K562 (cell line): ENCODE measurements at places on chromosomes 1 and 21.

DNA sequence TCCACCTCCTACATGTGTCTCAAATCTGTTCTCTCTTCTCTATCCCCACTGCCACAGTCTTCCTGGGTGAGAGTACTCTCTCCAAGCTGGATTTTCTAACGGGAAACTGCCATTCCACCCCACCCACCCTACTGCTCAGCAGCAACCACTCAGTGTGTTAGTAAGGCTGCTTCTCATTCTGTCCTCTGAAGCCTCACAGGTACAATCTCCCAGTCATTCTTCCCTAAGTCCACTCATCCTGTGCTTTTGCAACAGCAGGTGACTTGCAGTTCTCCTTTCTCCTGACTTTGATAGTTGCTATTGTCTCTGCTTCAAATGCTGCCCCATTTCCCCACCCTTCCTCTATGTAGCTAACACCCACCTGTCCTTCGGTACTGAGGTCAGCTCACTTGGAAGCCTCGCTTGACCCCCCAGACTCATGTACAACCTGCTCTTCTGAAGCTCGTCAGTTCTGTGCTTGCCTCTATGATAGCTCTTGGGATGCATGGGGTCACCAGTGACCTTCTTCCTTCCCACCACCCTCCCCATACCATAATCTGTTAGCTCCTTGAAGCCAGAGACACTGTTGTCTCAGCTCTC lies 188.9 kb downstream of the RRAGC start:
- no peak for DNase-seq

DNA sequence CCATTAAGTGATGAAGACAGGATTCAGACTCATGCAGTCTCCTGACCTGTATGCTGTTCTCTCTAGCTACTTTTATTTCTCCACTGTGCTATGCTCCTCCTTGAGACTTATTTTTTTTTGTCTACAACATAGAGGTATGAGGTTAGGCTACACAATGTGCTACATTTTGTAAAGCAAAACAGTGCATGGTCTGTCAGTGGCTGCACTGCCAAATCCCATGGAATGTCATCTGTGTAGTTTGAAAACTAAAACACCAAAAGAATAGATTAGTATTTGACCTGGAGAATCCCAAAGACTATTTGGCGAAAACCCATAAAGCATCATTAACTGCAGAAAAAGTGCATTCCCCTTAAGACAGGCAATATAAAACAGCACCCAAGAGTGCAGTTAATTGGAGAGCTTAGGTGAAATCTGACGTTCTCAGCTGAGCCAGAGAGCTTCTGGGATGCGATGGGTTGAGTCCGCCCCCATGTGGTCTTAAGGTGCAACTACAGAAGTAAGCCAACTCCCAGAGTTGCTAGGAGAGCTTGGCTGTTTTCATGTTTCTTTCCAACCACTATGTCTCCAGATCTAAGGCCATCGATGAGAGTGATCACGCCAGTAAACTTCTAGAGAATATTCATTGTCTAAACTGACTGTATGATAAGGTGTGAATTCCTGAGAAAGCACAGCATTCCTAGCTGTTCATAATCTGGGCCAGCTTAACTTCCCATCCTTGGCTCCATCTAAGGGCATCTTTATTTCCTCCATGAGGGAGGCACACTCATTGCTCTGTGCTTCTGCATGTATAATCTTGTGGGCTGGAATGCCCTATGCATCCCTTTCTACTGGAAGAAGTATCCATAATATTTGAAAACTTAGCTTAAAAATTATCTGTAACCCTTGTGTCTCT lies 20.7 kb upstream of the CYP2J2 start:
- peak; percentile 65 for DNase-seq

DNA sequence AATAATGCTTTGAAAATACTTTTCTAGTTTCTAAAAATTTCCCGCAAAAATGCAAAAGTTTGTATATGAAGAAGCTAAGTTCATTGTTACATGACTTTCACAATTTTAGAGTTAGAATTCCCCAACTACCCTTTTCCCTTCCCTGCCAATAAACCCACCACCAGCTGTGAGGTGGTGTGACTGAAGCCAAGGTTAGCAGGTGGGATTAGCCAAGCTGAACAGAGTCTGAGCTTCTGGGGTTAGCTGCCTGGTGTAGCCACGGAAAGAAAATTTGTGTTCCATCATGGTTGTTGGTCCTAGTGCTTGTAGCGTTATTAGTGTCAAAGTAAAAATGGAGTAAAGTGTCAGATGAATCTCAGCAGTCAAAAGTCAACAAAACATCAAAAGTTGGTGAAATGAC lies 110.9 kb downstream of the ASTN1 start:
- no peak for DNase-seq

DNA sequence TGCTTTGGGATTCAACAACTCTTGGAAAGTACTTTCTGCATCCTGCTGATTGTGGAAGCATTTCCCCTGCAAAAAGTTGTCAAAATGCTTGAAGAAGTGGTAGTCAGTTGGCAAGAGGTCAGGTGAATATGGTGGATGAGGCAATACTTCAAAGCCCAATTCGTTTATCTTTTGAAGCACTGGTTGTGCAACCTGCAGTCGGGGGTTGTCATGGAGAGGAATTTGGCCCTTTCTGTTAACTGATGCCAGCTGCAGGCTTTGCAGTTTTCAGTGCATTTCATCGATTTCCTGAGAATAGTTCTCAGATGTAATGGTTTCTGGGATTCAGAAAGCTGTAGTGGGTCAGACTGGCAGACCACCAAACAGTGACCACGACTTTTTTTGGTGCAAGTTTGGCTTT lies 47.6 kb upstream of the GJA5 start:
- no peak for DNase-seq

DNA sequence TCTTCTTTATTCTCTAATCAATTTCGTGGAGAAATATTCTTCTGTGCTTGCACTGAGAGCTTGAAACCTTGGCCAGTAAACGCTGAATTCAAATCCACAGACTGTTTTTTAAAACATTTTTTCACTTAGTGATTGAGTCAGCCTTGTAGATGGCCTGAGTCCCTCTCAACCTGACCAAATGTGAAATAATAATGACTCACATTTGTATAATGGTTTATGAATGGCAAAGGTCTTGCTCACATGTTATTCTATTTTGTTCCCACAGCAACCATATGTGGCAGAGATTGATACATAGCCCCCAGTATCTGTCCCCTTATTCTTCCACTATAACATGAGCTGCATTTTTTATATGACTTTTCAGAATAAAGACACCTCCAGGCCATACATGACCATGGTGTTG lies 47.8 kb upstream of the CCDC190 start:
- no peak for DNase-seq

- DNase-seq, result no peak
These were observed 29.4 kb downstream of the VAV3 start for GRCh38 chr1:107935396-107936064.

DNA sequence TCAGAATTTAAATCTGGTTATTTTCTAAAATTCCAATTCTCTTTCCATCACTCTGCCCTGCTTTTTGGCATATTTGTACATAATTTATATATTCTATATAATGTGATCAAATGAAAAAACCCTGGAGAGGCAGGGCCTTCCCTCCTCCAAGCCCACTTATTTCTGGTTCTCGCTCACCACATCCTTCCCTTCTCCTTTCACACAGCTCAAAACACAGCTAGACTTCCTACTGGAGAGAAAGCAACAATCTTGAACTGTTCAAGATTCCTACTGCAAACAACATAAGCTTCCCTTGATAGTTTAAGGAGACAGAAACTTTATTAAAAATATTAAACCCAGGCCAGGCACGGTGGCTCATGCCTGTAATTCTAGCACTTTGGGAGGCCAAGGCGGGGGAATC lies 7.6 kb upstream of the AIM2 start:
- DNase-seq, result no peak

DNA sequence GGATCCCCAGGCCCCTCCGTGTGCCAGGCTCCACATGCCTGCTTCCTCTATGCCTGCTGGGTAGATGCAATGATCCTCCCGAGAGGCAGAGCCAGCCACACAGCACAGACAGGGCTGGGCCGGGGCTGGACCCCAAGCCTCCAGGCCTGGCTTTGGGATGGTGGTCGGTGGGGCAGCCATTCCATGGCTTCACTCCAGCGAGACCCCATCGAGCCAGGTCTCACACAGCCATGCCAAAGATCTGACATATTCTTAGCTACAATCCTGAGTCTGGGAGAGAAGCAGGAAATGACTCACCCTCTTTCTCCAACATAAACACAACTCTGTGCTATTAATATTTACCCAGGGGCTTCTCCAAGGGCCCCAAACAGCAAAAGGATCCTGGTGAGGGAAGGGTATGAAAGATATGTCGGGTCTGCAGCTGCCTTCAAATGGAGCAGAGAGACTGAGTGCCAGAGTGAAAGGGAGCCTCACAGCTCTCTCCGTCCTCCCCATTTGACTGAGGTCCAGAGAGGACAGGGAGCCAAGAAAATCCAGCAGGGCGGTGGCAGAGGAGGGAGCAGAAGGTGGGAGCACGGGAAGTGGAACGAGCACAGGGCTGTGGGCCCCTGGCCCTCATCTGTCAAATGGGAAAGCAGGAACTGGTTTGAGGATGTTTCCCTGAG lies 639.5 kb downstream of the MATN1 start:
- DNase-seq, result no peak

DNA sequence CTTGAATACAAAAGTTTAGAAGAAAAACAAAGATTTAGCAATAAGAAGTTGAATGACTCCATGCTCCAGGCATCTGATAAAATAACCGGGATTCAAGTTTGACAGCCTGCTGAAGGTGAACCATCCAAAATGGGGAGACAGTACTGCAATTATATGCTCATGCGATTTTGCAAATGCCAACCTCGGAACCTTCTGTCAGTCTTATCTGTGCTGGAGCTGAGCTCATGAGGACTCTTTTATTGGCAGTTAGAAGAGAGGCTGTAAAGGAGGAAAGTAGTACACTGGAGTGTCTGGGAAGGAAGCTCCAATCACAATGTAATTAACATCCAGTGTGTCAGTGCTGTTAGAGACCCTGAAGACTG lies 170.0 kb downstream of the GALNT2 start:
- no peak for DNase-seq

GRCh38 chr1:70892930-70893329 lies 154.7 kb downstream of the PTGER3 start:
- no peak for DNase-seq

DNA sequence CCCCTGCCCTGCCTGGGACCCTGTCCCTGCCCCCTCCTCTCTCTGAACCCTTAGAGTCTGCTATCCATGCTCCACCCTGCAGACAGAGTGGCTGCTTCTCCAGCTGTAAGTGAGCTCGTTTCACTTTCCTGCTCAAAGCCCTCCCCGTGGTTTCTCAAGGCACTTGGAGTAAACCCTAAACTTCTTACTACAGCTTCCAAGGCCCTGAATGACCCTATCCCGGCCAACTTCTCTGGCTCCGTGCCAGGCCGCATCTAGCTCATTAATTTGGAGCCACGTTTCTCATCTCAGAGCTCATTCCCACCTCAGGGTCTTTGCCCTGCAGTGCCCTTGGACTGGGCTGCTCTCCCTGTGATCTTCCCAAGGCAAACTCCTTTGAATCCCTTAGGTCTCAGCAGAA lies 235.1 kb upstream of the RUNX1 start:
- no peak for DNase-seq

DNA sequence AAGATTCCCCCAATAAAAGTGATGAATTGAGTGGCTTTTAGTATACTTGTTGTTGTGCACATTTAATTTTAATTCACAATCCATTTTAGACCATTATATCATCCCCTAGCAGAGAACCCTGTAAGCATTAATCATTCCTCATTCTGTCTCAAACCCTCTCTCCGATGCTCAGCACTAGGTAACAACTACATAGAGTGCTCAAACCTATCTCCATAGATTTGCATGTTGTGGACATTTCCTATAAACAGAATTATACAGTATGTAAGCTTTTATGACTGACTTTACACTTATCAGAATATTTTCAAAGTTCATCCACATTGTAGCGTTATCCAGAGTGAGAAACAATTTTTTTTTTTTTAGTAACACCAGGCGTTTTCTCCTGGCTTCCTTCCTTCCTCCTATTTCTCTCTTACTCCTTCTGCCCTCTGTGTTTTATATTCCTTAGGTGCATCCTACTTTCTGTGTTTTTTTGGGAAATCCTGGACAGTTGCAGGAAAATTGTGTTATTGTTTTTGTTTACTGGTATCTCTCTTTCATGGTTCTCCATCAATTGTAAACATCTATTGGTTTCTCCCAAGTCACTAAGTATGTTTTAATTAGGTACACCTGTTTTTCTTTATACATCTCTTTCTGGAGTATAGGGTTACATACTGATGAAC lies 1528.0 kb upstream of the TPTE start:
- DNase-seq, result no peak

GRCh38 chr1:188169971-188170370 lies 1341.2 kb downstream of the PLA2G4A start:
- no peak for DNase-seq

DNA sequence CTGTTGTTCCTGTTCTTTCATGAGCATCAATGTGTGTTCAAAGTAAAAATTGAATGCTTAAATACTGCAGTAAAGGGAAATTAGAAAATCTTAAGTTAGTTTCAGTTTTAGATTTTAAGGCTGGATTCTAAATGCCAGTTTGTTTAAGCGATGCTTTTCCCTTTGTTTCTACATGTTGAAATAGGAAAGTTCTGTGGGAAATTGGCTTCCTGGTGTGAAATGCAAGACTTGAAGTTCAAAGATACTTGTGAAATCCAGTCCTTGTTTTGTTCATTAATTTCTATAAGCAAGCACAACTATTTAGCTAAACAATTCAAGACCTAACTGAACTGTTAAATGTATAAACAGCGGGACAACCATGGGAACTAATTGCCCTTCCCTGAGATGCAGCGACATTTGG lies 149.1 kb downstream of the LYPLAL1 start:
- no peak for DNase-seq

- DNase-seq, result no peak
These were observed 5.8 kb upstream of the FOXD3 start for GRCh38 chr1:63316598-63316983.

GRCh38 chr1:81597720-81598426 lies 202.9 kb upstream of the ADGRL2 start:
- DNase-seq, result no peak

DNA sequence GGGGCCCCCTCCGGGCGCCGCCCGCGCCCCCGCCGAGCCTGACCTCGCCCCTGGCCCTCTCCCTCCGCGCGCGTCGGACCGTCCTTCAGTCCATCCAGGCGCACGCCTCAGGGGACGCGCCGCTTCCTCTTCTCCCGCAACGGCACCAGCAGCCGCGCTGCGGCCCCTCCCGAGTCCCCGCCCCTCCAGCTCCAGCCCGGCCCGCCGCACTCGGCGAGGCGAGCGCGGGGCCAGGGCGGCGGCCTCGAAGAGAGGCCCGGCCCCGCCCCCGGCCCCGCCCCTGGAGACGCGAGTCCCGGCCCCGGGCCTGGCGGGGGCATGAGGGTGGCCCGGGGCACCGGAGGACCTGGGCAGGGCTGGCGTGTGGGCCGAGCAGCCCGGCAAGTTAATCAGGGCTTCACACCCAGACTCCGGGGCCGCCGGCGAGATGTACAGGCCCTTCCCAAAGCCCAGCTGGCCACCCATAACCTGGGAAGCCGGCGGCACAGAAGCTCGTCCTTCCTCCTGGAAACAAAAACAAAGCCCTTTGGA lies at the start of gene IGSF3:
Gene IGSF3, minus strand, starts transcription at position 159 of the 531 bp plus-strand sequence. CDS start 1,407 bp downstream, outside the sequence.
- peak; percentile 97 for DNase-seq

- peak; percentile 72 for DNase-seq
These were observed 2.4 kb downstream of the PARP1 start for GRCh38 chr1:226405411-226405988.
